Dermis blood vessel endothelial cell (primary cell): ENCODE measurements at places on chromosomes 2 and 18.

DNA sequence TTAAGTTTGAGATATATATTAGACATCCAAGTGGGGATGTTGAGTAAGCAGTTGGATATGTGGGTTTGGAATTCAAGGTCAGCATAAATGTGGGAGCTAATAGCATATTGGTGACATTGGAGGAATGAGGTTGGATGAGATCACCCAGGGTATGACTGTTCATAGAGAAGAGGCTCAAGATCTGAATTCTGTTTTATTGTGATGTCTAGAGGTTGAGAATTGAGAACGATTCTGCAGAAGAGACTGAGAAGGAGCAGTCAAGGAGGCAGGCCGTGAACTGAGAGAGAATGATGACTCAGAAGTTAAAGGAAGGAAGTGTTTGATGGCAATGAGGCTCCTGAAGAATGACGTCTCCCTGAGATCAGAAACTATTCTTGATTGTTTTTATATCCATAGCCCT, 5.9 kb downstream of the SERPINB11 start:
- DNase-seq, result no peak

- no peak for DNase-seq
Observed at GRCh38 chr18:8358033-8358765, 251.0 kb upstream of the RAB12 start.

DNA sequence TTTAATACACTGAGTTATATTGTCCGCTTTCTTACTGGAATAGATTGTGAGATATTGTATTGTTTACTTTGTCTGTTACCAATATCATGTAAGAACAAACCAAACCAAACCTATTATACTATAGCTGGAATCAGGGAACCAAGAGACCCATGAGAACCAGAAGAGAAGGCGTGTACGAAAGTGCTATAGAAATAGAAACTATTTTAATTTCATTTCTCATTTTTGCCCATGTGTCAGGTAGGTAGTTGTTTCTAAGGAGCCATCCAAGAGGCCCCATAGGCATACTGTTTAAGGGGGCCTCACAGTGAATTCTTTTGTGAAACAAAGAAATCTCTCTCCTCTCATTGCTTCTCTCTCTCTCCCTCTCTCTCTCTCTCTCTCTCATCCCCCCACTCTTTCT, 363.6 kb downstream of the RNF144A start:
- DNase-seq, result no peak

DNA sequence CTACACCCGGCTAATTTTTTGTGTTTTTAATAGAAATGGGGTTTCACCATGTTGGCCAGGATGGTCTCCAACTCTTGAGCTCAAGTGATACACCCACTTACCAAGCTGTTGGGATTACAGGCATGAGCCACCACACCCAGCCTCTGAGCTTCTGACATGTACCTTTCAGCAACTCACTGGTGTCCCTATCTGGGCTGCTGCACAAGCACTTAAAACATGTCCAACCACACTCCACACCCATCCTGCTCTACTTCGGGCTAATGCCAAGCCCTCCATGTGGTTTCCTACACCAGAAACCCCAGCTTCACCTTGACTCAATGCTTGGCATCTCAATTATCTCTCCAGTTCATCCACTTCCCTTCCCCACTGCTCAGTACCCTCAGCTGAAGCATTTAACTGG, 22.4 kb upstream of the ARMC9 start:
- DNase-seq, result no peak

- no peak for DNase-seq
Observed at GRCh38 chr2:159774370-159774990, 23.5 kb downstream of the CD302 start.

GRCh38 chr2:105409717-105410116, 10.9 kb upstream of the FHL2 start:
- peak; percentile 91 for DNase-seq

DNA sequence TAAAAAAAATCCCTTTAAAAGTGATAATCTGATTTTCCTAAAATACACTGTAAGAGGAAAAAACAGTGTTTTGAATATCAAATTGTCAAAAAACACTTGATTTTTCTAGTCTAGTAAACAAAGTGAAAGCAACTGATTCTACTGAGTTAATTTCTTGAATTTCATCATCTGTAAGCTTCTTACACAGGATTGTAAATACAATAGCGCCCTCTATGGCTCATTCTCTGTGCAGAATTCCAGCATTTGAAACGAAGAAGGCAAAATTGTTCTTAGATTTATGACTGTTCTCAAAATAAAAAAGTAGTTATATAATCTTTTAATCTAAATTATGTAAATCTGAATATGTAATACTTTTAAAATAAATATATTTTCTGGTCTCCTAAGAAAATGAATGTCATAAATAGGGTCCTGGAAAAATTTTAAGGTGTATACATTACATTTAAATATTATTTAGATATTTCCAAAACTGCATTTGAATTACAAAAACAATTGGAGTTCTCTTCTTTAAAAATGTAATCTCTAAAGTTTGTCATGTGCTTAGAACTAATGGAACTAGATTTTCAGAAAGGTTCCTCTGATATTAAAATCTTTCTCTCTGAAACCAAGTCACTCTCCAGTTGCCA, 176.9 kb upstream of the MC4R start:
- peak; percentile 78 for DNase-seq

GRCh38 chr2:112642966-112643365, 2.8 kb upstream of the SLC20A1 start:
- DNase-seq, result peak; percentile 37

- peak; percentile 65 for DNase-seq
Observed at GRCh38 chr2:189783451-189783926, 650 bp downstream of the ORMDL1 start.

DNA sequence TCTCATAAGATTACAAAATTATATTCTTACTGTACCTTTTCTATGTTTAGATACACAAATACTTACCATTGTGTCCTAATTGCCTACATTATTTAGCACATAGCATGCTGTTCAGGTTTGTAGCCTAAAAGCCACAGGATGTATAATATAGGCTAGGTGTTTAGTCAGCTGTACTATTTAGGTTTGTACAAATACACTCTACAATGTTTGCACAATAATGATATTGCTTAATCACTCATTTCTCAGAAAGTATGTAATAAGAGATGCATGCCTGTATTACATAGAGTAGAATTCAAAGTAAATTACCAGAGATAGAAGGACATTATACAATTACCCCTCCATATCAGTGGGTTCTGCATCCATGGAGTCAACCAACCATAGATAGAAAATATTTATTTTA, 201.1 kb upstream of the COL3A1 start:
- DNase-seq, result no peak

DNA sequence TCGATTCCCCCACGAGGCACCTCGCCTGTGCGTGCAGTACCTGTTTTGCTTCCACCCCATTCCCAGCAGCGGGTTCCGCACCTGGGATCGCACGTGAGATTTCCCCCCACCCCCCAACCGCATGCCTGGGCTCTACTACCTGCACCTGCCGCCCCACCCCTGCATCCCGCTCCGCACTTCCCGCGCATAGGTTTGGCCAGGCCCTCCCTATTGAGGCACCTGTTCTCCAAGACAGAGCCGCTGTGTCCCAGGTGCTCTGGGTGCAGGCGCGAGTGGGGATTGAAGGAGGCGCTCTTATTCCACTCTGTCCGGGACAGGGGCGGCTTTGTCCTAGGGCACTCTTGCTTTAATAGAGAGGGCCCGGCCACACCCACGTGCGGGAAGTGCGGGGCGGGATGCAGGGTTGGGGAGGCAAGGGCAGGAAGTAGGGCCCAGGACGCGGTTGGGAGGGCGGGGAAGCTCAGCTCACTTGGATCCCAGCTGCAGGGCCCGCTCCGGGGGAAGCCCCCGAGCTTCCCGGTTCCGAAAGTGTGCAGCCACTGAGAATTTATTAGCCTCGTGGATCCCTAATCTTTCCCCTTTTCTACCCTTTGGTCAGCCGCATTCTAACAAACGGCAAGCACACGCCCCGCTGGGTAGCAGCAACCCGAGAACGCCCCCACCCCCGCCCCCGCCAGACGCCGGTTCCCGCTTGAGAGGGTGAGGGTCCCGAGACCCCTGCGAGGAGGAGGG, 670 bp upstream of the MOCOS start:
- peak; percentile 19 for DNase-seq

- no peak for DNase-seq
Observed at GRCh38 chr2:129756276-129756675, 223.2 kb upstream of the RAB6C start.

- no peak for DNase-seq
Observed at GRCh38 chr2:215680605-215681598, 245.0 kb upstream of the FN1 start.

- no peak for DNase-seq
Observed at GRCh38 chr2:129400826-129401225, 578.6 kb upstream of the RAB6C start.

GRCh38 chr18:22488554-22488953, 70.8 kb upstream of the CTAGE1 start:
- DNase-seq, result no peak

DNA sequence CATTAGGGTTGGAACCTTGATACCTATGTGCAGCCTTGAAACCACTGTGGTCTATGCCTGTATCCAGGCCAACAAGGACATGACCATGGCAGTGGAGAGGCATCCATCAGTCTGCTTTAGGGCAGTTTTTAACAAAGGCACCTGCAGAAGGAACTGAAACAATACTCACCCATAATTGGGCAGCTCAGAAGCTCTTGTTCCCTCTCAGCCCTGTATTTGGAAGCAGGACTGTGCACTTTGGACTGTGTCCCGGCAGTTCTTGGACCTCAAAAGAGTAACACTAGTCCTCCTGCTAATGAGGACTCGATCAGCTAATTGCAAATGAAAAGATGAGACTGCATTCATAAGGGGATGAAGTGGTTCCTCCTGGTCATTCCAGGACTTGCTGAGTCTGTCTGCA, 500.2 kb upstream of the TNP1 start:
- no peak for DNase-seq

DNA sequence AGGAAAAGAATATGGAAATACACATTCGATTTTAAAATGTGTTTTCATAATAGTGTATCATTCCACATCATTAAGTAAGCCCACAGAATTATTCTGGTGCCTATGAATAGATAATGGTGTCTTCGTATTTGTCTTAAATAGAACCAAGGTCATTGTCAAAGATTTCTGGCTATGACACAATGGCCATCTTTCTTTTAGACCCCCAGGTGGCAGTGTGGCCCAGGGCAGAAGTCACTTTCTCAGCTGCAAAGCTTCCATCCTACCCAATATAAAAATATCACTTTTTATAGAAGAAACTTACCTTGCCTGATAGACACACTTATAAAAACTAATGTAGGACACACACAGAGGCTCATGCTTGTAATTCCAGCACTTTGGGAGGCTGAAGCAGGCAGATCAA, 57.5 kb downstream of the ZRANB3 start:
- DNase-seq, result peak; percentile 63

DNA sequence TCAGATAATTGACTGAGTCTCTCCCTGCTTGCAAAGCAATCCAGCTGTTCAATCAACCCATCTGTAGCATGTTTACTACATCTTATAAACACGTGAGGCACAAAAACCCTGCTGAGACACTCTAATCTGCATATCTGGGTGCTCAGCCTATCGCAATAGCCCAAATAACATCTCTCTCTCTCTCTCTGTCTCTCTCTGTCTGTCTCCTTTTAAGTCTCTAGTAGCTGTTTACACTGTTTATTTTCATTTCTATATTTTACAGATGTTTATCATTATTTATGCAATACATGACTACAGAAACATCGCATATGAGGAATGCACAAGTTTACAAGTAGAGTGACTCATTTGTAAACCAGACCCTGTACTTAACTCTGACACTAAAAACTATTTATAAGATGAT, 422.1 kb upstream of the DSEL start:
- DNase-seq, result no peak

DNA sequence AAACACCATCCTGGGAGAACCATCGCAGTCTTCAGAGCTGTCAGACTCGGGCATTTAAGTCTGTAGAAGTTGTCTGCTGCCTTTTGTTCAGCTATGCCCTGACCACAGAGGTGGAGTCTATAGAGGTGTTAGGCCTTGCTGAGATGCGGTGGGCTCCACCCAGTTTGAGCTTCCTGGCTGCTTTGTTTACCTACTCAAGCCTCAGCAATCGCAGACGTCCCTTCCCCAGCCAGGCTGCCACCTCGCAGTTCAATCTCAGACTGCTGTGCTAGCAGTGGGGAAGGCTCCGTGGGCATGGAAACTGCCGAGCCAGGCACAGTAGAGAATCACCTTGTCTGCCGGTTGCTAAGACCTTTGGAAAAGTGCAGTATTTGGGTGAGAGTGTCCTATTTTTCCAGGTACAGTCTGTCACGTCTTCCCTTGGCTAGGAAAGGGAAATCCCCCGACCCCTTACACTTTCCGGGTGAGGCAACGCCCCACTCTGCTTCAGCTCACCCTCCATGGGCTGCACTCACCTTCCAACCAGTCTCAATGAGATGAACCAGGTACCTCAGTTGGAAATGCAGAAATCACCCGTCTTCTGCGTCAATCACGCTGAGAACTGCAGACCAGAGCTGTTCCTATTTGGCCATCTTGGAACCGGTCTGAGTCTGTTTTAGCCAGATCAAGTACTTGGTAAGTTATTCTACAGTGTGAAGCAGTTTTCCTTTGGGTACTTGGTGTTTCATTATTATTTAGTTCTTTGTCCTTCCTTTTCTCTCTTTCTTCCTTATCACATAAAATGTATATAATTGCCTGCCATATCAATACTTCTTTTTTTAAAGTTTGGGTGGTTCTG, 71.5 kb downstream of the CDC42EP3 start:
- DNase-seq, result no peak

DNA sequence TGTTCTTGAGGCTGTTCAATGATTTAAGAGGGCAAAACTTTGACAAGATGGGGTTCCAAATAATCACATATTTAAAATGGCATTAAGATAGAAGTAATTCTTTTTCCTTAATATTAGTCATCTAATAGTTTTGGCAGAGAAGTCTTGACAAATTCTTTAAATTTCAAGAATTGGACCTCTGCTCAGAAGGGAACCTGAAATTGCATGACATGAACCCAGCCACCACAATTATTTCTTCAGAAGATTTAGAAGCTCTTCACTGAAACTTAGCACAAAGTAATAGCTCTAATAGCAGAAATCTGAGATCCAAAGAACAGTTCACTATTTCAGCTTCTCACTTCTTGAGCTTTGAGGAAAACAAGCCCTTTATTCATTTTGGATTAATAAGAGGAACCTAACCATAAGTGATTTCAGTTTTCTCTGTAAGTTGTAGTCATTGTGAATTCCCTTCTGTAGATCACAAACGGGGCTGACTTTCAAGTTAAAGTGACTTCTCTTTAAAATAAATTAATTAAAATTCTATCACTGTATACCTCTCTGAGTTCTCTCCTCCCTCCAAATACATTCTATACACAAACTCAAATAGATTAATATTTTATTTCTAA, 100.6 kb upstream of the ITGA4 start:
- DNase-seq, result no peak

GRCh38 chr2:1970341-1970740, 226.0 kb upstream of the PXDN start:
- DNase-seq, result no peak
